Kidney epithelial cell (primary cell): ENCODE measurements at places on chromosomes 7 and 10. TPM values are rescaled to one million over a fixed set of nuclear protein-coding genes. Genes with fewer than 3 reads are reported as not detected.

GPC2 gene
- 13.6 and 14.7 TPM in 2 replicates for total RNA-seq

PHKG1 gene
- 2.0 TPM in 1 of 2 replicates, not detected in the other for total RNA-seq

ASB15 gene
- total RNA-seq = not detected in 2 replicates

PCGF6 gene
- 9.2 and 13.3 TPM in 2 replicates for total RNA-seq

LRRC4 gene
- 0.46 and 0.96 TPM in 2 replicates for total RNA-seq

DNAH11 gene
- not detected in 2 replicates for total RNA-seq

CALHM3 gene
- total RNA-seq = not detected in 2 replicates

PUS7 gene
- 16.6 and 18.2 TPM in 2 replicates for total RNA-seq

RNF133 gene
- 0.68 TPM in 1 of 2 replicates, not detected in the other for total RNA-seq

EEF1AKMT2 gene
- 13.5 and 14.5 TPM in 2 replicates for total RNA-seq

GPR37 gene
- total RNA-seq = 2.7 and 4.1 TPM in 2 replicates

HTR7 gene
- total RNA-seq = 0.17 and 2.1 TPM in 2 replicates

IL6 gene
- total RNA-seq = 8.5 and 16.2 TPM in 2 replicates

CYP3A4 gene
- total RNA-seq = not detected in 2 replicates

CASP2 gene
- 24.6 and 26.9 TPM in 2 replicates for total RNA-seq

AKR1C2 gene
- 0.27 and 2.0 TPM in 2 replicates for total RNA-seq

SEMA3C gene
- 84.8 and 113 TPM in 2 replicates for total RNA-seq
